PC-3 (cell line): ENCODE measurements at places on chromosomes 3 and 15. TPM values are rescaled to one million over a fixed set of nuclear protein-coding genes. Genes with fewer than 3 reads are reported as not detected.

The SEMA3B gene
- 40.1 and 63.9 TPM in 2 replicates for total RNA-seq

The MUC4 gene
- not detected in 2 replicates for total RNA-seq

The GASK1A gene
- 1.9 and 2.5 TPM in 2 replicates for total RNA-seq

The ANKRD63 gene
- 1.2 and 1.4 TPM in 2 replicates for total RNA-seq

The AMOTL2 gene
- total RNA-seq, result 96.0 and 124 TPM in 2 replicates

The DLL4 gene
- total RNA-seq, result 2.2 and 2.9 TPM in 2 replicates

The APH1B gene
- total RNA-seq, result 2.6 and 2.8 TPM in 2 replicates

The GOLGA6L7 gene
- not detected in 2 replicates for total RNA-seq

The NOX5 gene
- 237 and 339 TPM in 2 replicates for total RNA-seq

The ONECUT1 gene
- not detected in 2 replicates for total RNA-seq

The SI gene
- not detected in 2 replicates for total RNA-seq

The EAF2 gene
- total RNA-seq, result 2.8 and 8.6 TPM in 2 replicates

The NGRN gene
- 99.3 and 114 TPM in 2 replicates for total RNA-seq

The ANKRD34C gene
- total RNA-seq, result not detected in 2 replicates

The VWA5B2 gene
- 1.4 and 1.9 TPM in 2 replicates for total RNA-seq

The MESP2 gene
- 1.1 and 1.3 TPM in 2 replicates for total RNA-seq

The APEH gene
- 236 and 246 TPM in 2 replicates for total RNA-seq

The C3orf18 gene
- total RNA-seq, result 31.2 and 33.9 TPM in 2 replicates

The SLC24A5 gene
- not detected in 2 replicates for total RNA-seq

The C15orf39 gene
- total RNA-seq, result 23.8 and 31.0 TPM in 2 replicates

The GOLGA6D gene
- not detected in 2 replicates for total RNA-seq

The BCHE gene
- total RNA-seq, result 0.18 TPM in 1 of 2 replicates, not detected in the other

The XPC gene
- total RNA-seq, result 24.3 and 26.1 TPM in 2 replicates

The CADM2 gene
- total RNA-seq, result 0.47 TPM in 1 of 2 replicates, not detected in the other

The IL17RB gene
- 2.3 TPM in 2 replicates for total RNA-seq

The AADACL2 gene
- not detected in 2 replicates for total RNA-seq

The PSTPIP1 gene
- total RNA-seq, result not detected in 2 replicates

The PLSCR5 gene
- total RNA-seq, result not detected in 2 replicates

The CHRD gene
- total RNA-seq, result not detected in 2 replicates

The PML gene
- total RNA-seq, result 18.7 and 41.0 TPM in 2 replicates

The P3H2 gene
- total RNA-seq, result 4.5 and 11.4 TPM in 2 replicates

The PLCD1 gene
- total RNA-seq, result 16.9 and 18.5 TPM in 2 replicates

The CTDSPL gene
- 6.1 and 11.7 TPM in 2 replicates for total RNA-seq

The WDR93 gene
- 0.22 TPM in 1 of 2 replicates, not detected in the other for total RNA-seq

The CFAP92 gene
- total RNA-seq, result 0.33 TPM in 1 of 2 replicates, not detected in the other

The BNC1 gene
- total RNA-seq, result 0.92 and 2.4 TPM in 2 replicates

The PLD1 gene
- 7.3 and 8.3 TPM in 2 replicates for total RNA-seq

The CYP19A1 gene
- total RNA-seq, result not detected in 2 replicates

The ZPLD1 gene
- total RNA-seq, result 0.15 TPM in 1 of 2 replicates, not detected in the other

The MME gene
- 1.2 and 3.1 TPM in 2 replicates for total RNA-seq

The HTR3E gene
- total RNA-seq, result not detected in 2 replicates

The SLC22A13 gene
- 0.73 TPM in 1 of 2 replicates, not detected in the other for total RNA-seq

The ZNF662 gene
- 0.04 TPM in 1 of 2 replicates, not detected in the other for total RNA-seq

The ADAM10 gene
- total RNA-seq, result 91.3 and 96.8 TPM in 2 replicates

The GNAT1 gene
- 0.22 TPM in 1 of 2 replicates, not detected in the other for total RNA-seq

The STAC gene
- 4.4 and 6.7 TPM in 2 replicates for total RNA-seq

The GOLGA8T gene
- 0.15 TPM in 1 of 2 replicates, not detected in the other for total RNA-seq

The SAMD7 gene
- not detected in 2 replicates for total RNA-seq

The CAND2 gene
- 2.4 and 4.8 TPM in 2 replicates for total RNA-seq

The C3orf33 gene
- total RNA-seq, result 3.5 and 3.6 TPM in 2 replicates

The SLC28A1 gene
- total RNA-seq, result 0.58 and 1.1 TPM in 2 replicates

The OSTN gene
- 0.35 and 1.8 TPM in 2 replicates for total RNA-seq

The ZNF860 gene
- 7.9 and 10.5 TPM in 2 replicates for total RNA-seq

The TRH gene
- total RNA-seq, result not detected in 2 replicates

The LSAMP gene
- total RNA-seq, result 0.15 TPM in 1 of 2 replicates, not detected in the other

The PDZRN3 gene
- not detected in 2 replicates for total RNA-seq

The ATXN7 gene
- total RNA-seq, result 3.6 and 6.3 TPM in 2 replicates

The SAMMSON gene
- not detected in 2 replicates for total RNA-seq
